ENCODE measurements at places on chromosomes 2 and 18.

GRCh38 chr2:42868874-42869273 is 76.5 kb upstream of the HAAO start:
- no peak for DNase-seq

- no peak for DNase-seq
These were observed 821 bp upstream of the EML6 start for GRCh38 chr2:54722641-54723040.

DNA sequence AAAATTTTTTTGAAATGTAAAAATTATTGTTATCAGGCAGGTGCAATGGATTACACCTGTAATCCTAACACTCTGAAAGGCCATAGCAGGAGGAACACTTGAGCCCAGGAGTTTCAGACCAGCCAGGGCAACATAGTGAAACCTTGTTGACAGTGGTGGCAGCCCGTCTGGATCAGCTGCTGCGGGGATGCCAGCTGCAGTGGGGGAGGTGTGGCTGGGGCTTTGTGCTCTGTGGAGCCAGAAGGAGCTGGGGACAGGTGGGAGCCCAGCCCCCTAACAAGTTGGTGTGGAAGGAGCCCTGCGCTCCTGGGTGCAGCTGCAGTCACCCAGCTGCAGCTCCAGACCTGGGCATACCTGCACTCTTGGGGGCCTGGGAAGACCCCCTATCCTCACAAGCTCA is 182.4 kb upstream of the MC4R start:
- DNase-seq: no peak

- DNase-seq: no peak
These were observed 726.0 kb upstream of the RAB6C start for GRCh38 chr2:129253461-129253812.

DNA sequence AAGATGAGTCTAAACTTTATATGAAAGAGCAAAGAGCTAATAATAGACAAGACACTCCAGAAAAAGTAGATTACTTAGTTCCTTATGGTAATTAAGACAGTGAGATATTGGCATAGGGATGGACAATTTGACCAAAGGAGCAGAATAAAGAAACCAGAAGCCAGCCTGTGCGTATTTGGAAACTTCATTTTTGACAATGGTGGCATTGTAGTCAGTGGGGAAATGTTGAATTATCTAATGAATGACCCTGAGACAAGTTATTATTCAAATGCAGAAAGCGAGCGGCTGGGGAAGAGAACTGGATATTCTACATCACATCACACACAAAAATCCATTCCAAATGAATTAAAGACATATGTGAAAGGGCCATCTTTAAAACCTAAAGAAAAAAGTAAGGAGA is 144.3 kb downstream of the DTNB start:
- no peak for DNase-seq

- DNase-seq: no peak
These were observed 167.9 kb downstream of the IRS1 start for GRCh38 chr2:226631671-226632070.

DNA sequence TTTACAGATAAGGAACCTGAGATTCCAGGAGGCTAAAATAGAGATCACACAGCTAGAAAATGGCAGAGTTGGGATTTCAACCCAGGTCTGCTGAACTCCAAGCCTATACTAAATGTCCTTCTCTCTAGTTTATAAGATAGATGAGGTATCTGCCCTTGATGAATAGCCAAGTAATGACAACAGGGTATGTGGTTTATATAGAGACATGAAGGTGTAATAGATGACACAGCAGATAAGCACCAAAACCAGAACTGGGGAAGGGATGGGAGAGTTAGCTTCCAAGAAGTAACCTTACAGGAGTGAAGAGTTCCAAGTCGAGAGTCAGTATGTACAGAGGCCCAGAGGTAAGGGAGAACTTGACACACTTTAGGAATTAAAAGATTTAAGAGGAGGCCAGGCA is 104.7 kb upstream of the UBXN4 start:
- DNase-seq: no peak

GRCh38 chr2:63424329-63425078 is 163.8 kb downstream of the WDPCP start:
- DNase-seq: no peak

GRCh38 chr2:113930448-113930847 is 40.6 kb downstream of the ACTR3 start:
- no peak for DNase-seq

GRCh38 chr2:126776255-126776654 is 120.3 kb downstream of the GYPC start:
- no peak for DNase-seq

GRCh38 chr2:39107156-39107555 is 13.7 kb downstream of the SOS1 start:
- DNase-seq: no peak

GRCh38 chr2:143607231-143608062 is 478.2 kb downstream of the ARHGAP15 start:
- no peak for DNase-seq

DNA sequence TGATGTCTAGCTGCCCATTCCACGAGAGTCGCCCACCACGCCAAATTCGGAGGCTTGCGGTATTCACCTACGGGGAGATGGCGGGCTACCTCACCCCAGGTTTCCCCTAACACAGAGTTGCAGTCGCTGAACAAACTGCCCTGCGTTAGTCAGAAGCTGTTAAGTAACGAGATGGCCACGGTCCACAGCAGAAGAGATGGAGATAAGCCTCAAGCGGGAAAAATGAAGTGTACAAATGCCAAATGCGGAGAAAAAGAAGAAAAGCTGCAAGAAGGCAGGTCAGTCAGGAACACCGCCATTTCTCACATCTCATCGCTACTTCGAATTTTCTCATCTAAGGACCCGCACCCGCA is 425 bp downstream of the ASB3 start:
- no peak for DNase-seq

GRCh38 chr2:47508641-47509040 is 105.7 kb downstream of the MSH2 start:
- no peak for DNase-seq

DNA sequence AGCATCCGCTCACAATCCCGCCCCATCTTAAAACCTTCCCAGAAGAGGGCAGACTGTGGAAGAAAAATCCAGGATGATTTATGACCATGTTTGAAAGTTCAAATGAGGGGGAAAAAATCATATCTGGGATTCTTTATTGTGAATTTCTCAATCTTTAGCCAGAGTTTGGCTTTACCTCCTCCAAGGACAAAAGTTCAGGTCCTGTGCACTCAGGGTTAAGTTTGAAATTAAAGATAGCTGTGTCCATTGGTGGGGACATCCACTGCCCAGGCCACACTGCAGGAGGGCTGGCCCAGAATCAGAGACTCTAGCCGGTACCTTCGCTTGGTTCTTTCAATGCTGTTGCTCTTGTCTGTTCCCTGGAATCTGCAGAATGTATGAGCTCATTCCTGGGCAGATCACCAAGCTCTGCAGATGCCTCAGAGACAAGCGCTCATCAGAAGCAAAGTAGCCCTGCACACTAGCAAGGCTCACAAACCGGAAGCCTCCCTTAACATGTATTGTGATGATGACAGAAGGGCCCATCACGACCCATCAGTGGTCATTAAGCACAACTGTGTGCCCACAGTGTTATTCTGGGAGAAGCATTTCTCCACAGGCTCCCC is 375.3 kb upstream of the KLHL29 start:
- no peak for DNase-seq

GRCh38 chr2:30368258-30368657 is 78.8 kb upstream of the LCLAT1 start:
- DNase-seq: no peak

DNA sequence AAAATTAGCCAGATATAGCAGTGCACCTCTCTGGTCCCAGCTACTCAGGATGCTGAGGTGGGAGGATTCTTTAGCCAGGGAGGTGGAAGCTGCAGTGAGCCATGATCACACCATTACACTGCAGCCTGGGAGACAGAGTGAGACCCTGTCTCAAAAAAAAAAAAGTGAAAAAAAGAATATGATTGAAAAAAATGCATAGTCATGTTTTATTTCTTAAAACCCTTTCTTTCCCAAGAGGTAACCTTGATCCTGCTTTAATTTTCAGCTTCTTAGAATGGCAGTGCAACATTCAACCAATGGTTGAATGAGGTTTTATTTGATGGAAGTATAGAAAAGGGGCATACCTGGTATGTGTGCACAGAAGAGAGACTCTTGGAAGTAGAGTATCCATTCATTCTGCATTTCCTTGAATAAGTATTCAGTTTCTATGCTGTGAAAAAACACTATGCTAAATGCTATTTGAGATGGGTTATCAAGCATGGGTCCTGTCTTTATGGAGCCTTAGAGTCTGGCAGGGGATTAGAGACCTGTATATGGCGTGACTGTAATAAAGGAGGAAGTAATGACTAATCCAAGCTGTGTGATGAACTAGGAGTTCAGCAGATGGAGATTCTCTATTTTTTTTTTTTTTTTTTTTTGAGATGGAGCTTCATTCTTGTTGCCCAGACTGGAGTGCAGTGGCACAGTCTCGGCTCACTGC is 146.3 kb downstream of the WDSUB1 start:
- DNase-seq: no peak

- no peak for DNase-seq
These were observed 124.2 kb upstream of the EPB41L5 start for GRCh38 chr2:119888680-119889079.

- no peak for DNase-seq
These were observed 551.0 kb upstream of the LRATD1 start for GRCh38 chr2:14081521-14081920.

- no peak for DNase-seq
These were observed 300.2 kb downstream of the LPIN1 start for GRCh38 chr2:12046641-12047040.

- no peak for DNase-seq
These were observed 45.9 kb downstream of the FAM228A start for GRCh38 chr2:24220554-24221291.

DNA sequence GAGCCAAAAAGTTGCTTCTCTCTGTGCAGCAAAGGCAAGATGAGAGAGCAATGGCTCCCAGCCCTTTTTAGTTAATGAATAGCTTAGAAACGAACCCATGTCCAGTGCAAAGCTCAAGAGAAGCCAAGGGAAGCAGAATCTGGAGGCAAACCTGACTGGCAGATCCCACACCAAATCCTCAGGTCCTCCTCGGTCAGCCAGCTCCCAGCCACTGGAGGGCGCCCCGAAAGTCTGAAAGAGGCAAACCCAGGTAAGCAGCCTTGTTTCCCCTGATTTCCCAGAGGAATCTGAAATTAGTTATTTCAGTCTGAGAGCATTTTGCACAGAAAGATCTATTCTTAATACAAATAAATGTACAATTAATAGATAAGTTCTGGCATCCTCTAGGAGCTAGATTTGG is 71.3 kb upstream of the PID1 start:
- no peak for DNase-seq

DNA sequence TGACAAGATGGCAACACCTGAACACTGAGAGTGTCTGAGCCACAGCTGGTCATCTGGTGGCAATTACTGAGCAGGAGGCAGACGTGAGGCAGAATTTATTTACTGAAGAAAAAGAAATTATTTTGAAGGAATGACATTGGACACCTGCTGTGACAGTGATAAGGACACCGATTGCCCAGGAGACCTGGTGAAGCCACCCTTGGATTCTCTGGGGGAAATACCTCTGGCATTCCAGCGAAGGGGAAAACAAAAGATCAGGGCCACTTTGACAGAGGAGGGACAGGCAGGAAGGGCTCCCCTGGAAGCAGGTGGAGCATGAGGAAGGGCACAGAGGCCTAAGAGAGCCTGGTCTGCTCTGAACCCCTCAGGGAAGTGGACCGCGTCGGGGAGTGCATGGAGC is 85.4 kb upstream of the ALPP start:
- DNase-seq: no peak

GRCh38 chr2:173159791-173160463 is 84.3 kb downstream of the MAP3K20 start:
- no peak for DNase-seq

GRCh38 chr2:32068-32467 is 14.2 kb downstream of the FAM110C start:
- DNase-seq: no peak

DNA sequence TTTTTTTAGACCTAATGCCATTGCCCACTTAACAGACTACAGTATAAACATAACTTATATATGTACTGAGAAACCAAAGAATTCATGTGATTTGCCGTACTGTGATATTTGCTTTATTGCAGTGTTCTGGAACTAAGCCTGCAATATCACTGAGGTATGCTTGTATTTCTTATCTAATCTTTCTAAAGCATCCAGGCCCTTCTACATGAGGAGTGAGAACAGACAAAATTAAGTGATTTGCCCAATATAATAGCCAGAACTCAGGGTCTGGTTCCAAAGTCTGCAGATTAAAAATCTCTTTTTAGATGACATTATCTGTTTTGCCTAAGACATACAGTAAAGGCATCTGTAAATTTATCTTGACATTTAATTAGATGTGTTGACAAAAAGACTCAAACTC is 41.9 kb downstream of the BMPR2 start:
- no peak for DNase-seq

DNA sequence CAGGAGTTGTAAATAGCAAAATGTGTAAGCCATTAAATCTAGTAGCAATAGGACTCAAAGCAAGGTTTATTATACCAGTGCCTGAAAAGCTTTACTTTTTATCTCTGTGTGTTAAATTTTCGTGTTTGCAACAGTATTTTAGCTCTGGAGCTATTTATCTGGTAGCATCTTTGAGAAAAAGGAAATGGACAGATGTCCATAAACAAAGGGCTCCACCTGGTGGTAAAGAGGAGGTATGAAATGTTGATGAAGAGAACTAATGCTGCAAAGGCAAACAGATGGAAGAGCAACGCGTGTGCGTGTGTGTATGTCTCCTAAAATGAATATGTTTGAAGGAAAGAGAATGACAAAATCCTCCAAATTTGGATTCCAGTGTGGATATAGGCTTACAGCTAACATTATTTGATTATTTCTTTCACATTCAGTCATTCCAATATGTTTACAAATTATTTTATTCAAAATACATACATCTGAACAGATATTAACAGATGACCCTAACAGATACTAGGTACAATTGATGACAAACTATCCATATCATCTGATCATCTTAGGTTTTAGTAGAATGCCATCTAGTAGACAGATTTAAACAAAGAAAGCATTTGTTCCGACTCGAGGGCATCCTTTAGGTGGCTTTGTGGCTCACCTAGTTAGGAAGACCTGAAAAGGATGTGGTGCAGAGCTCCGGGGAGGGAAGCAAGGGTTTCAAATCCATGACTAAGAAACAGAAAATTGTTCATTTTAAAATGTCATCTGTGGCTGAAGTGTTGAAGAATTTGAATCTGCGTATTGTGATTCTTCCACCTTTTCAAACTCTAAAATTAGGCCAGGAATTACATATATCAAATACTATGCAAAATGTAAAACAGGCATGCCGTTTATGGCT is 383.3 kb downstream of the MTX2 start:
- no peak for DNase-seq

GRCh38 chr2:218925434-218925833 is 34.0 kb upstream of the CDK5R2 start:
- no peak for DNase-seq

Data from T-helper 22 cell (primary cell).